ENCODE measurements at places on chromosomes 3 and 15.

DNA sequence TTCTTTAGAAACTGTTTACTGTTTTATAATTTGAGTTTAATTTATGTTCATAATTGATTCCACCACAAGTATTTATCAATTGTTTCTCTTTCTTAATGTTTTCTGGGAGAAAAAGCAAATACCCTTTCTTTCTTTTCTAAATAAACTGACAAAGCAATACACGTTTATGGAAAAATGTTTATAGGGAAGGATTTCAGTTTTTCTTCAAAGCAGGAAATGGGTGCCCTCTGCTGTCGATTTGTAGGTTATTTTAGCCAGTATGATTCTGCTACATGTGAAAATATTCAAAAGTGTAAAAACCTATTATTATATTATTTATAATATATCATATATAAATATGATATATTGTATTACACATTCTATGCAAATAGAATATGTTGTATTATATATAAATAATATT is 921.0 kb upstream of the ROBO1 start:
- DNase-seq = peak; percentile 28

GRCh38 chr3:82088749-82089148 is 327.3 kb upstream of the GBE1 start:
- DNase-seq = peak; percentile 22

- no peak for DNase-seq
Observed at GRCh38 chr3:140443806-140444205, 234.1 kb upstream of the TRIM42 start.

DNA sequence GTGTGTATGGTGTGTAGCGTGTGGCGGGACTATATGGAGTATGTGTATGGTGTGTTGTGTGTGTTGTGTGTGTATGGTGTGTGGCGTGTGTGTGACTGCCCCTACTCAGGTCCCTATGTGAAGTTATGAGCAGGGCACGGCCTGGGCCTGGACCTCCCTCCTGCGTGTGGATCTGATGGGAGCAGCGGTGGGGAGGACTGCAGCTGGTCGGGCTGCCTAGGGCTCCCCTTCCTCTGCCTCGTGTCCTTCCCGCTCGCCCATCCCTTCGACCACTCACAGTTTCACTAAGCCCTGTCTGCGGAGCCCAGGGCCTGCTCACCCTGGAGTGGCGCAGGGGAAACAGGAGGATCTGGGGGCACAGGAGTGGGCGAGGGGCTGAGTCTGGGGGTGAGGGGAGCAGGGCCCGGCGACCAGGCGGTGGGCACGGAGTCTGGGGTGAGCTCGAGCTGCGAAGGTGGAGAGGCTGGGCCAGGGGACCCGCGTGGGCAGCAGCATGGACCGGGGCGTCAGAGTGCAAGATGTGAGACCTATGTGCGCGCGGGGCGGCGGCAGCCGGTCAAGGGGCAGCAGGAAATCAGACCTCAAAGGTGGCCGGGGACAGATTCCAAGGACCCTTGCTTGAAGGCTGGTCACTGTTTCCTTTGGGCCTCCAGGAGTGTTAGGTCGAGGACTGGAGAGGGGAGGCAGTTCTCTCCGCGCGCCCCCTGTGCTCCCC is 26.6 kb downstream of the GABRA5 start:
- no peak for DNase-seq

DNA sequence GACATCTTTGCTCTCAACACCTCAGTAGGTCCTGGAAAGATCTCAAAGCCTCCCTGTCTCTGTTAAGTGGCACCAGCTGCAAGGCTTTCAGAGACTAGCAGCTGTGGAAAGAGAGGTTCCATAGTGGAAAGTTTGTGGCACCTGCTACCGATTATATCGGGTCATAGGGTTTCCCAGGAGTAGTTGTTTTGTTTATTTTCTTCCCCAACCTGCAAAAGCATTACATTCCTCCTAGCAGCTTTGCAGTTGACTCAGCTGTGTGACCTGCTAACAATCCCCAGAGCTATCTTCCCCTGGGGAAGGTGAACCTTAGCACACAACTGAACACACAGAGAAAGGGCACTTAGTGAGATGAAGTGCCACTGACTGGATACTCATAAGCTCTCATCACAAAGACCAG is 598.9 kb upstream of the GRM7 start:
- DNase-seq = no peak

DNA sequence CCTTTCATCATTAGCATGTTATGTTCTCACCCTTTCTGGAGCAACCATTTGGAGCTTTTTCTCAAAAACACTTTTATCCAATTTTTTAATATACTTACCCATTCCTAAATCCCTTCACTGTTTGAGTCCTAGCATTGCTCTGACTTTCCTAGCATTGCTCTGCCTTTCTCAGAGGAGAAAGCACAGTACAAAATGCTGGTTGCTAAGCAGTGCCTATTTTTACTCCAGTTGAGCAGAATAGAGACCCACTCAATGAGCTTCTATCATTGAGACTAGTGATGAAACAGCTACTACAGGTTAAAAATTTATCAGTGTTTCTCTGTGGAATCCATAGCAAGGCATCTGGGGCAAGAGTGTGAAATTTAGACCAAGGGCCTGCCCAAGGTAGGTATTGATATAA is 21.8 kb upstream of the IL1RAP start:
- peak; percentile 31 for DNase-seq

- no peak for DNase-seq
Observed at GRCh38 chr15:77839970-77840905, 207.5 kb upstream of the LINGO1 start.

DNA sequence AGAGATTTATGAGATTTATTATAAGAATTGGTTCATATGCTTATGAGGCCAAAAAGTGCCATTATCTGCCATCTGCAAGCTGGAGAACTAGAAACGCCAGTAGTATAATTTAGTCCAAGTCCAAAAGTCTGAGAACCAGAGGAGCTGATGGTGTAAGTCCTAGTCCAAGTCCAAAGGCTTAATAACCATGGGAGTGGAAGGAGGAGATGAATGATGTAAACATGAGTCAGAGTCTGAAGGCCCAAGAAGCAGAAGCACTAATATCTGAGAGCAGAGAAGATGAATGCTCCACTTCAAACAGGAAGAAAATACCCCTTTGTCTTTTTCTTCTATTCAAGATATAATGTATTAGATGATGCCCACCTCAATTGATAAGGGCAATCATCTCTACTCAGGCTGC is 185.7 kb downstream of the CGGBP1 start:
- DNase-seq = no peak

DNA sequence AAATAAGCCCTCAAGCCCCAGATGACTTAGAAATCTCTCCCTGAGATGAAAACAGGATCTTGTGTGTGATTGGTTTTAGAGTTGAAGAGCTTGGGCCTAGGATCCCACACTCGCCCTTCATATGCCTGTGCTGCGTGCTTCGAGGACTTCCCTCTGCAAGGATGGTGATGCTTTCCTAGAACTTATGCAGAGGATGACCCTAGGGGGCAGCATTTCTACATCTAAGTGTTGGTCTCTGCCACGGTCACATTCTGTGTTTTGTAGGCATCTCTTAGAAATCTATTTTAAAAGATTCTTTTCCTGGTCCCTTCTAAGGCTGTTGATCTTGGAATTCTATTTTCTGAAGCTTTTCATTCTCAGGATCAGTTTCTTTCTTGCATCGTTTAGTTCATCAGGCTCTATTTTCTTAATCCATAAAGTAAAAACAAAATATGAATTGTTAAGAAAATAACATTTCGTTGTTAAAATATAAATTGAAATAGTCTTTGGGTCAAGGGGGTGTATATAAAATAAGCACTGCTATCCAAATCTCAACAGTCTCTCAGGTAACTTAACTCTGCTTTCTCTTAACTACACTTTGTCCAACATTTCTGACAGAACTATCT is 45.7 kb downstream of the WDR76 start:
- DNase-seq = peak; percentile 90

DNA sequence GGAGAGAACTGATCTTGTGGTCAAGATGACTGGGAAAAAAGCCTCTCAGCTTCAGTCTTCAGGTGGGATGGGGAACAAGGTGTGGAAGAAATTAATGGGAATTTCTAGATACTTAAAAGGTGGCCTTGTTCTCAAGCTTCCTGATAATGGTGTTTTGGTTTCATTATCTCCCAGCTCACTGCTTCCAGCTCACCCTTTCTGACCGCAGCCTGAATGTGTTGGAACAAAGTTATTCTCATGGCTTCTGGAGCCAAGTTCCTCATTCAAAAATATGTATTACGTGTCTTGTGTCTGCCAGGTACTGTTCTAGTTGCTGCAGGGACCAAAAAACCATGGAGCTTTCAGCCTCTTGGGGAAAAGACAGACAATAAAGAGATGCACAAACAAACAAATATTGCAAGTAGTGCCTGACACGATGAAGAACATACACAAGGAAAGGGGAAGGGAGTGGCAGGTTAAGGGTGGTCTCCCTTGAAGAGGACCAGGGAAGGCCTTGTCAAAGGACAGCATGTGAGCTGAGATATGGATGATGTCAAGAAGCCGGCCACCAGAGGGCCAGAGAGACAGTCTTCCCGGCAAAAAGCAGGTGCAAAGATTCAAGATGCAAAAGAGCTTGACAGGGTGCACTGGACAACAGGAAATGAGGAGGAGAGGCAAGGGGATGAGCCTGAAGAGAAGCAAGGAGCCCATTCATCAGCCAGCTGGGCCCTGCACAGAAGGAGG is 35.5 kb downstream of the ARRDC4 start:
- no peak for DNase-seq

- no peak for DNase-seq
Observed at GRCh38 chr3:65406470-65406869, 632.2 kb downstream of the MAGI1 start.

- no peak for DNase-seq
Observed at GRCh38 chr15:90909976-90910375, 6.9 kb downstream of the MAN2A2 start.

GRCh38 chr3:42852441-42852840 is 23.2 kb downstream of the CYP8B1 start:
- DNase-seq = no peak

DNA sequence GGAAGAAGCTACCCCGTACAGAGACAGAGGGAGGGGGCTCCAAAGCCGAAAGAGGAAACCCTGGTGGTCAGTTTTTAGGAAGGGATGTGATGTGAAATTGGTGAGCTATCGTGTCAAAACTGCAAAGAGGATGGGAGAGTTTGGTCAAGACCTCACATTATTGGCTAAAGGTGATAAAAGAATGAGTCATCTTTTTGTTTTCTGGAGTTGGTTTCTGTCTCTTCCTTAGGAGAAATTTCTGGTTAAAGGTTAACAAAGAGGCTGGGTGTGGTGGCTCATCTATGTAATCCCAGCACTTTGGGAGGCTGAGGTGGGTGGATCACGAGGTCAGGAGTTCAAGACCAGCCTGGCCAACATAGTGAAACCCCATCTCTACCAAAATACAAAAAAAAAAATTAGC is 217.8 kb upstream of the CBLB start:
- DNase-seq = no peak

DNA sequence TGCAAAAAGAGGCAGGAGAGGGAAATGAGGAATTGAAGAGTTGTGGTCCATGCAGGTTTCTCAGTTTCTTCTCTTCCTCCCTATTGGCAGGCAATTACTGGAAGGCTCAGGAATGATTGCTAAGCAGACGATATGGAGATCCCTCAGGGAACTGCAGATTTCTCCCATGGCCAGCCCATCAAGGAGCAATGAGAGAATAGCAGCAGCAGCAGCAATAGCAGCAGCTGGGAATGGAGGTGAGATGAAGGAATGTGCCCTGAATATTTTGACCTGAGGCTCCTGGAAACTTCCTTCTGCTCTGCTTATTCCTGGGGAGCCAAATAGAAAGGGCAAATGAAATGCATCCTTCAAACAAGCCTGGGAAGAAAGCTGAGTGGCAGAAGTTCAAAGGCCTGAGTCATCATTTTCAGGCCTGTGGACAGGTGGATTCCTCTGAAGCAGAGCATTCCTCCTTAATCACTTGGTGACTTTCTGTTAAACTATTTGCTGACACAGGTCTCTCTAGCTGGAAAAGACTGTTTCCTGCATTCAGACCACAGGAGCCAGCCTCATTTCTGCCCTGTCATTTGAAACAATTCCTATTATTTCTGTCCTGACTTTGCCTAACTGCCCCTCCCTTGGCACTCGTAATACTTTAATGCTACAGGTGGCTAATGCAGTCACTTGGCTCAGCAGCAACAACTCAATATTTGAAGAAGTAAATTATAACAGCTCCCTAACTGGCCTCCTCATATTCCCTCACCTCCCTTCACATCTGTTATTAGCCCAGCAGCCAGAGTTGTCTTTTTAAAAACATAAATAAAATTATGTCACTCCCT is 146.9 kb upstream of the GADL1 start:
- no peak for DNase-seq

GRCh38 chr3:165805946-165806561 is 31.2 kb downstream of the BCHE start:
- DNase-seq = no peak

GRCh38 chr15:80105595-80105994 is 46.1 kb downstream of the ZFAND6 start:
- no peak for DNase-seq

DNA sequence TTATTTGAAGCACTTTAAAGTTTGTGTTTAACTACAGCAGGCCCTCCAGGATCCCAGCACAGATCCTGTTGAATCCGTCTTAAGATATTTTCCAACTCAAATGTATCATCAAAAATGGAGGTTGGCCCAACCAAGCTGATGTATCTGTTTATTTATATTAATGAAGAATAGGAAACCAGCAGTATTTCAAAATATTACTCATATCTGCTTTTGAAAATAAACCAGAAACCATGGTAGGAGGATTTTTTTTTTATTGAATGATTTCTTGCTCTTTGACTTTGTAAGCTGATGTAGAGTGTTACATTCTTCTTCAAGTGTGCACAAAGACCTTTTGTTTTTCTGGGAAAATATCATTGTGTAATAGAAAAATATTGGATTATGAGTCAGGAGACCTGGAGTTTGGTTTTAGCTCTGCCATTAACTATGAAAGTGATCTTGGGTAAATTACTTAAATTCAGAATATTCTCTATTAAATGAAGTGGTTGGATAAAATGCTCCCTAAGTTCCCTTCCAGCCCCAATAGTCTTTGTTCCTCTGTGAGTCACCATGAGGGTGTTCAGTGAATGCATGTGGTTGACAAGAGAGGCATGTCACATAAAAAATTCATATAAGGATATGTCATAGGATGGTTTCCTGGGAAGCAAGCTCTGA is 221.3 kb upstream of the GAP43 start:
- DNase-seq = no peak

DNA sequence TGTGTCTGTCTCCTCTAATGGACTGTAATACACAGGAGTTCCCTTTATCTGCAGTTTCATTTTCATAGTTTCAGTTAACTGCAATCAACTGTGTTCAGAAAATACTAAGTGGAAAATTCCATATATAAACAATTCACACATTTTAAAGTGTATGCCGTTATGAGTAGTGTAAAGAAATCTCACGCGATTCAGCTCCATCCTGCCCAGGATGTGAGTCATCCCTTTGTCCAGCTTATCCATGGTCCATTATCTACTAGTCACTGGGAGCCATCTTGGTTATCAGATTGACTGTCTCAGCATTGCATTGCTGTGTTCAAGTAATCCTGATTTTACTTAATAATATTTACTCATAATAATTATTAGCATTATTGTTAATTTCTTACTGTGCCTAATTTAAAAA is 14.5 kb downstream of the ZPLD1 start:
- no peak for DNase-seq
